ENCODE measurements at places on chromosomes 2 and 18.

DNA sequence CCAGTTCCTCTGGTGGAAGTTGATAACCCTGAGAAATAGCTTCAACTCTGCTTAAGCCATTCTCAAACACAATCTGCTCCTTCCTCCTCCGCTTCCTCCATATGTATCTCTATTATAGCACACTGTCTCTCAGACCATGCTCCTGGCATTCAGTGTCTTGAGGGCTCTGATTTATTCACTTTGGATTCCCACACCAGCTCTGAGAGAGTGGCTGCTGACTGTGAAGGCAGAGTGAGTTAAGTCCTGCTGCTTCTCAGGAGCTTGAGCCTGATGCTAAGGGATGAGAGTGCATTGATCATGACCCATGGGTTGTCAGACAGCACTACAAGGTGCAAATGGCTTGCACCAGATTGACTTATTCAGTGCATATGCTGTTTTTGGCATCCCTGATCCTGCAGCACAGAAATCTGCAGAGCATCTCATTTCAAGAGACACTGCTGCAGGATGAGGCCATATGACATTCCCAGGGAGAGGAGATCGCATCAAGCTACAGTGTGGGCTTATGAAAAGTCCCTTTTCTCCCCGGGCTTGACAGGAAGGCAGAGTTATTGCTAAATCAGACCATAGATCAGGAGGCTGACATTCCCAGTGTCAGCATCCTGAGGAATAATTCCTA, 500.5 kb upstream of the RAB6C start:
- DNase-seq = no peak

GRCh38 chr2:43000242-43001054, 208.1 kb upstream of the HAAO start:
- no peak for DNase-seq

DNA sequence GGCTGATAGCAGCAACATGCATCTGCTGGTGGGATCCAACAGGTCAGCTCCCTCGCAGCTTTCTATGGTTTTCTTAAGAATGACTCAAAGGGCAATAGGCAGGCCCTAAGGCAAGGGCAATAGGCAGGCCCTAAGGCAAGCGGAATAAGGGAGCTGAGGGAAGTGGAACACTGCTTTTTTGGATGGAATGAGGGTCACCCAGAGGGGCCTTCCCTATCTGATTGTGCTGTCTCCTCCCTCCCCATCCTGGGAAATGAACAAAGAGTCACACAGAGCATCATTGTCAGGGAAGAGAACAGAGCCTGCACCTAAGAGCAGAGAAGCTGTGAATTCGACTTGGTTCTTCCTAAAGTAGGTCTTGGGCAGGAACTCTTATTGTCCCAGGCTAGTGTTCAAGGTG, 43.3 kb upstream of the PTPRM start:
- no peak for DNase-seq

- DNase-seq = no peak
Observed at GRCh38 chr2:189267925-189268579, 88.5 kb upstream of the COL5A2 start.

DNA sequence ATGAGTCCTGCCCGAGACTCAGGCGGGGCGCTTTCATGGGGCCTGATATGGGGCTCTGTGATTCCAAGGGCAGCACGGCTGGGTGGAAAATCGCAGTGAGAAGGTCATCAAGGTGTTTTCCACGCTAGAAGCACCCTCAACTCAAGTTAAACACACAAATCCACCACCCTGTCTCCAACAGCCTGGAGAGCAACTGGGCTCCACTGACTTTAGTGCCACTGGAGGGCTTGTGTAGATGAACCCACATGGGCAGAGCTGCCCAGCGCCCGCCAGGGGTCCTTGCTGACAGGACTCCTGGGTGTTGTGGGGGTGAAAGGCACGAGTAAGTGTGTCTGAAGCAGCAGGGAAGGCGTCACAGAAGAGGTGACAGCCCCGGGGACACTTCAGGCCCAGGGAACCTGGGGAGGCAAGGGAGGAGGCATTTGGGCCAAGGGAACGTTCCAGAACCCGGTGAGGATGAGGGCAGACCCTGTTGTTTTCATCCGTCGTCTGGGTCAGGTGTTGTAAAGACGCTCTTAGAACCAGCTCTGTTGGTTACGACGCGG, 51.8 kb upstream of the CTDP1 start:
- DNase-seq = peak; percentile 50

DNA sequence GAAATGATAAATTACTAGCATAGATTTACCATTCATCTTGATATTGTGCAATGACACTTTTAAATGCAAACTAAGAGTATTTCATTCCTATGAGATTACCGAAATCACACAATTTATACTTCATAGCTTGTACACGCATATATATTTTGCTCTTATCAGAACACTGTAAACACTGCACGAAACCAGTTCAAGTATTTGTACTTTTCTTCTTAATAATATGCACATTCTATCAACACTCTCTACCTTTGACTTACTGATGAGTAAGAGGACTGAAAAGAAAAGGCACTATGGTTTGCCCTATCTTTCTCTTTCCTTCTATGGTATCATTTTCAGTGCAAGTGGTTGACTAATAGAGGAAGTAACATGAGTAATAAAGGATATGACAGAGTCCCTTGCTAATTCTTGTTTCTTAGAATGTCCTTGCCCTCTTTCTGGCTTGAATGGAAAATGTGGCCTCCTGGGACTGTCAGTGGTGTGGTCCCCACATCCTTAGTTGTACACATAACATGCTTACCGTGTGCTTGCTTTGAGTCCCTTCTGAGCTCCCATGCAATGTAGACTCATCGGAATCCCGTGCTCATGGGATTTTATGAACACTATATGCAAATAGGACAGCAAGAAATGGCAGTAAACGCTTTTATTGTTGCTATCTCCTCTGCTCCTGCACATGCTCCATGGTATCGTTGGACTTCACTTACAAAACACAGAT, 363.5 kb upstream of the TNP1 start:
- no peak for DNase-seq

DNA sequence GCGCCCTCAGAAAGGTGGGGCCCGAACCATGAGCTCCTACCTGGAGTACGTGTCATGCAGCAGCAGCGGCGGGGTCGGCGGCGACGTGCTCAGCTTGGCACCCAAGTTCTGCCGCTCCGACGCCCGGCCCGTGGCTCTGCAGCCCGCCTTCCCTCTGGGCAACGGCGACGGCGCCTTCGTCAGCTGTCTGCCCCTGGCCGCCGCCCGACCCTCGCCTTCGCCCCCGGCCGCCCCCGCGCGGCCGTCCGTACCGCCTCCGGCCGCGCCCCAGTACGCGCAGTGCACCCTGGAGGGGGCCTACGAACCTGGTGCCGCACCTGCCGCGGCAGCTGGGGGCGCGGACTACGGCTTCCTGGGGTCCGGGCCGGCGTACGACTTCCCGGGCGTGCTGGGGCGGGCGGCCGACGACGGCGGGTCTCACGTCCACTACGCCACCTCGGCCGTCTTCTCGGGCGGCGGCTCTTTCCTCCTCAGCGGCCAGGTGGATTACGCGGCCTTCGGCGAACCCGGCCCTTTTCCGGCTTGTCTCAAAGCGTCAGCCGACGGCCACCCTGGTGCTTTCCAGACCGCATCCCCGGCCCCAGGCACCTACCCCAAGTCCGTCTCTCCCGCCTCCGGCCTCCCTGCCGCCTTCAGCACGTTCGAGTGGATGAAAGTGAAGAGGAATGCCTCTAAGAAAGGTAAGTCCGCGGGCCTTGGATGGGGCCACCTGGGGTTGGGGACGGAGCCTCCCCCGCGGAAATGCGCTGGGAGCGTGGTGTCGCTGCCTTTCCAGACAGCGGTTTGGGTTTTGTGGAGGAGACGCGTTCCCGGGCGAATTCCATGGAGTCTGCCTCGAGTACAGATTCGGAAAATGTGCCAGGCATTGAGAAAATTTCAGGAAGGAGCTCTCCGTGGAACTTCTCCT, 559 bp downstream of the HOXD1 start:
- DNase-seq = no peak

DNA sequence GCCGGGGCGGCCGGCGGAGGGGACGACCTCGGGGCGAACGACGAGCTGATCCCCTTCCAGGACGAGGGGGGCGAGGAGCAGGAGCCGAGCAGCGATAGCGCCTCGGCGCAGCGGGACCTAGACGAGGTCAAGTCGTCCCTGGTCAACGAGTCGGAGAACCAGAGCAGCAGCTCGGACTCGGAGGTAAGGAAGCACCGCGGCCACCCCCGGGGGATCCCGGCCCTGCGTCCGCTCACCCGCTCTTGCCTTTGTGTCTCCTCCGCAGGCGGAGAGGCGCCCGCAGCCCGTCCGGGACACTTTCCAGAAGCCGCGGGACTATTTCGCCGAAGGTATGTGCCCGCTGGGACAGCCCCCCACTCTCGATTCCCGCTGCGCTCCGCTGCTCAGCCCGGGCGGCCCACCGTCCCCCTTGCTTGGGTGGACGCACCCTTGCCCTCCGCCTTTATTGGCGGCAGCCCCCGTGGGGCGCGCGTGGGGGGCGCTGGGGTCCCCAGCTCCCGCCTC, 611 bp downstream of the TCF7L1 start:
- peak; percentile 71 for DNase-seq

DNA sequence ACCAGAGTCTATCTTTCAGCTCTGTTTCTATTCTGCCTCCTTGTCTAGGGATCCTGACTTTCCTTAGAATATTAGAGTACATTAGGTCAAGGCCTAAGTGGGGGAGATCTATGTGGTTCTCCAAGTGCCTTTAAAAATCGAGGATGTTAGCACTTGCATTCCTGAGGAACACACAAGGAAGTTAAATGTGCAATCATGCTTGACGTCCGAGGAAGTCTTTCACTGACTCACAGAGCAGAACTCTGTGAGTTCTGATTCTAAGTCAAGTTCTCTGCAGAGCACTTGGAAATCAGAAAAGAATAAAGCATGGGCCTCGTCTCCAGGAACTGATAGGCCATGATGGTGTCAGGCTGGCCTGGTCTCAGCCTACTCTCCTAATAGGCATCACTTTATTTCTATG, 17.2 kb downstream of the FHOD3 start:
- DNase-seq = no peak

GRCh38 chr2:237057893-237058300, 27.8 kb upstream of the COPS8 start:
- no peak for DNase-seq

GRCh38 chr2:62216616-62217015, 20.7 kb downstream of the B3GNT2 start:
- peak; percentile 64 for DNase-seq

- peak; percentile 96 for DNase-seq
Observed at GRCh38 chr2:62505750-62506420, at the start of gene TMEM17. TSS of gene TMEM17 (minus strand) at chr2:62506195. CDS start at chr2:62506129, 66 bp downstream.

DNA sequence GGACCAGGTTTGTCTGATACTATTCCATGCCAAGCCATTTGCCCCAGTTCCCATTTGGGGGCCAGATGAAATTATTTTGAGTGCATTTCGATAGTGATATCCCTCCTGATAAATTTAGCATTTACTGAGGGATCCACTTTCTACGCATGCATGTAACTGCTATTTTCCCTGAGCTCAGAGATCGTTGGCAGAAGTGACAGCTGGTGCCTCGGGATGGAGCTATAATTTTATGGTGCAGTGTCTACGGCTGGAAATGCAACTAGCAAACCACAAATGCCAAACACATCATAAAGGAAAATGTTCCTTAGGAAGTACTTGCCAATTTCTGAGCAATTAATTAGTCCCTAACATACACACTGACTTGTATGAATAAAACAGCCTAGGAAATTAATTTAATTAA, 254.8 kb downstream of the SLC8A1 start:
- no peak for DNase-seq

DNA sequence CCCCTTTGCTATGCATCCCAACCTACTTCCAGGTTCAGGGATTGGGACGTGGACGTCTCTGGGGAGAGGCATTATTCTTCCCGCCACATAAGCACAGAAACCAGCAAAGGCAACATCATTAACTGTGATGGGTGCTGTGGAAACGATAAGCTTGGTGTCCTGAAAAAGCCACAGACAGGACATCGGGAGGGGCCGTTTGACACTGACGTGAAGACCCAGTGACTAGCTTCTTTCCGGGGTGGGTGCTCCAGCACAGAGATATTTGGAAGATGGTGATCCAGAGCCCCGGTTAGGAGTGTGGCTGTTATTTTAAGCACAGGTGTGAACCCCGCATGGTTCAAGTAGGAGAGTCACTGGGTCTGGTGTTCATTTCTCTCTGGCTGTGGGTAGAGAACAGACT, 163.8 kb upstream of the HDAC4 start:
- DNase-seq = no peak

DNA sequence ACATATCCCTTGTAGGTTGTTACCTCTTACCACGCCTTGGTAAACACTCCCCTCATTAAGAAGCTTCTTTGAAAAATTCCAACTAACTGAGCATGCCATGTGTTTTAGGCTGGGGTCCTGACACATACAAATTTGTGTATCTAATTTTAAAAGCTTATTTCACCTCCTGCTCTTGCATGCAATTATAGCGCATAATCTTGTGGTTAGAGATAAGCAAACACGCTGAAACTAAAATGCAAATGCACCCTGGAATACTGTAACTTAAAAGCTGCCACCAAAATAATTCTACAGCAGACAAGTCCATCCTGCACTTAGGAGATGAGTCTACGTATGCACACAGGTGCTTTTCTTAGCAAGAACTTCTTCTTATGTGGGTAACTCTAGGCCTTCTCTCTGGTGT, 990.2 kb downstream of the TSN start:
- no peak for DNase-seq

- DNase-seq = no peak
Observed at GRCh38 chr2:191625016-191625415, 52.9 kb upstream of the NABP1 start.

- DNase-seq = no peak
Observed at GRCh38 chr18:49694402-49694801, 118.9 kb downstream of the ACAA2 start.

GRCh38 chr18:9661564-9661963, 46.5 kb upstream of the RAB31 start:
- no peak for DNase-seq
